ENCODE measurements at places on chromosomes 4 and X.

- DNase-seq = no peak
Observed at GRCh38 chr4:115158296-115158695, 44.9 kb upstream of the NDST4 start.

DNA sequence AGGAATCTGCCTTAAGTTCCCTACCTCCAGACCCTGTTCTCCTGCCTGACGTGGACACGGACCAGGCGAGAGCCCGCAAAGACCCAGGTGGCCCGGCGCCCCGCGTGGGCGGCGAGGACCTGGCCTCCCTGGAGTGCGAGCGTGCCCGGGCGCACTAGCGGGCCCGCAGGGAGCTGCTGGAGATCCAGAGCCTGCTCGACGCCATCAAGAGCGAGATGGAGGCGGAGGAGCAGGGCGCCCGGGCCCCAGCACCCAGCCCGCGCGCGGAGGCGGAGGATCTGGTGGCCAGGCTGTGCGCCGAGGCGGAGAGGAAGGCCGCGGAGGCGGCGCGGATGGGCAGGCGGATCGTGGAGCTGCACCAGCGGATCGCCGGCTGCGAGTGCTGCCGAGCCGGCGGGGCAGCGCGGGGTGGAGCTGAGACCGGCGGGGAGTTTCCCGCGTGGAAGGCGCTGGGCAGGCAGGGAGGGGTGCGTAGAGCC, 18.2 kb downstream of the MRFAP1 start:
- DNase-seq = peak; percentile 40

DNA sequence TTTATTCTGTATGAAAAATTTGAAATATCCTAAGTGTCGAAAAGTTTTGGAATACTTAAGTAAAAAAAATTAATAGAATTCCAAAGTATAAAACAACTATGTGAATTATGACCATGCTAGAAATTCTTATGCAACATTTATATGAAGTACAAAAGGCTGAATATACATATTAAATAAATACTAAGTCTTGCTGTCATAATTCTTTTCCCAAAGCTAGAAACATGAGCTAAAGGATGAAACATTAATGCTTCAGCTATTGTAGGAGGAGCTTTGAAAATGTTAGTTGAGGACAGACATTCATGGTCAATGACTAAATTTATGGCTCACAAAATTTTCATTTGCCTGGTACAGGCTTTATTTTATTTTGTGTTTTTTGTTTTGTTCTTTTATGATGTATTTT, 207.3 kb downstream of the GABRB1 start:
- DNase-seq = no peak

GRCh38 chr4:123415977-123416376, 19.4 kb downstream of the SPRY1 start:
- DNase-seq = peak; percentile 50

DNA sequence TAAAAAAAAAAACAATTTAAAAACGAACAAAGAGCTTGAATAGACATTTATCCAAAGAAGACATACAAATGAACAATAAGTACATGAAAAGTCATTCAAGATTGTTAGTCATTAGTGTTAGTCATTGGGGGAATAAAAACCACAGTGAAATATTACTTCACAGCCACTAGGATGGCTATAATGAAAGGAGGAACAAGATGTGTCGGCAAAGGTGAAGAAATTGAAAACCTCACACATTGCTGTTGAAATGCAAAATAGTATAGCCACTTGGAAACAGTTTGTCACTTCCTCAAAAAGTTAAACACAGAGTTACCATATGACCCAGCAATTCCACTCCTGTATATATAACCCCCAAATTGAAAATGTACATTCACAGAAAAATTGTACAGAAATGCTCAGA, 45.2 kb upstream of the SLC39A8 start:
- DNase-seq = no peak

DNA sequence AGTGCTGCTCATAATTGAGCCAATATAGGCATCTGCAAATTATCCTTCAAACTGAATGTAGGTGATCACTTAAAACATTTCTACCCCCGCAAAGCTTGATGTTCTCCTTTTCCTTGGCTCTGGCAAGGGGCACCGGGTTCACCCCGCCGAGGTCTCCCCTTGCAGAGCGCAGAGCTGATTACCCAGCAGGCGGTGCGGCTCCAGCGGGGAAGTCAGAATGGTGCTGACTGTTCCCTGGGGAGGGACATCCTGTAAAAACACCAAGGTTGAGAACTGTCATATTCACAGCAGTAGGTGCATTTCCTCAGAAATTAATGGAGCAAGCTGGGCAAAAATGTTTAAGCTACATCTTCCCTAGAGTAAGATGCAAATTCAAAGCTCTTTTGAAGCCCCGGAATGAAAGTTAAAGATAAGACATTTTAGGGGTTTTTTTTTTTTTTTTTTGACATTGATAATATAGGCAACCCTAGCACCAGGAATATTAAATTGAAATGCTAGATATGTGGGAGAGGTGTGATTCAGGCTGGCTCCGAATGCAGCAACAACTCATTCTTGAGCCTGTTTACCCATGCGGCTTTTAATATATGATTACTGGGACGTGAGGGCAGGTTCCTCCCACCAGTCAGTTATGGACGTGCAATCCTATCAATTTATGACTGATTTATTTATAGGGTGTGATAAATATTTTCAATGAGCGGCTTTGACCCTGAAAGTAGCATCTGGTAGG, 767.3 kb upstream of the TENM3 start:
- DNase-seq = no peak

GRCh38 chr4:27288496-27288895, 427.9 kb downstream of the STIM2 start:
- DNase-seq = no peak

- DNase-seq = no peak
Observed at GRCh38 chr4:92254767-92255442, 48.9 kb upstream of the GRID2 start.

DNA sequence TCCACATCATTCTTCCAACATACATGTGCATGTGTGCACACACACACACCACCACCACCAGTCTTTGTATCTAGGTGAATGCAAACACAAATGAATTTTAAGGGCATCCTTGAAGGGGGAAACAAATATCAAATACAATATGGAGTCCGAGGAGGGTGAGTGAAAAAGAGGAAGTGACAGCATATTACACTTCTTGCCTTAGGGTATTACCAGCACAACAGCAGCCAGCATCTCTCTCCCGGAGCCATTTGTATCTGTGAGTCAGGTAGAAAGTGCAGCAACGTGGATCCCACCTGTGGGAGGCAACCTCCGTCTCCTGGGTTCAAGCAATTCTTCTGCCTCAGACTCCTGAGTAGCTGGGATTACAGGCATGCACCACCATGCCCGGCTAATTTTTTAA, 483.2 kb downstream of the SMARCA1 start:
- DNase-seq = no peak

DNA sequence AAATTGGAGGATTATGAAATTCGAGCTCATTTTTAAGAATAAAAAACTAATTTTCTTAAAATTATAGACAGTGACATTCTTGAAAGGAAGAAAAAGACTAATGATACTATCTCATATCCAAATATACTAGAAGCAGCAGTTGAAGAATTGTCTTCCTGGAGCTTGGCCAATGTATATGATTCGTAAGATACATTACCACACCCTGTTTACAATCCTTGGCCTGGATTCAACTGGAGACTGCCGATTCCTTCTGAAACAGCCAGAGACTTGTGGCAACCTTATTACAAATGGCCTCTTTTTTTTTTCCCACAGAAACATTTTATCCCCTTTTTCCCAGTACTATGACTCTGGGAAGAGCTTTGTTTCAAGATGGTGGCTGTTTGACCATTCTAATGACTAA, 571.2 kb upstream of the FAT1 start:
- DNase-seq = no peak

GRCh38 chr4:70772929-70773555, 51.3 kb downstream of the RUFY3 start:
- no peak for DNase-seq

DNA sequence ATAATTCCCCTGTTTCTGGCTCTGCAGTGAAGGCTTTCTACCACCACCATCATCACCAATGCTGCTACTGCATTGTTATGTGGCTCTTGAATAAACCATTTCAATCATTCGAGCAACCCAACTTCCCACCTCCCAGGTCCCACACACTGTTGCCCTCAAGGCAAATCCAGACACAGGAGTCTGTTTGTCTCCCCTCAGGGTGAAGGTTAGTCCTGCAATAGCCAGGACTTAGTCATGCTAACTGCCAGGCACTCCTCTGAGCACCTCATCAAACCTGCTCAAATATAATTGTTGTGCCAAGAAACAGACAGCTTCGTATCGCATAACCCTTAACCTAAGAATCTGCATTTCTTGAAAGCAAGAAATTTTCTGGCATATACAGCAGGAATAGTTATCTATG, 213.2 kb downstream of the KDR start:
- DNase-seq = no peak

GRCh38 chr4:150140774-150141400, 62.6 kb downstream of the DCLK2 start:
- no peak for DNase-seq

- no peak for DNase-seq
Observed at GRCh38 chr4:16082426-16083240, 1.2 kb downstream of the PROM1 start.

DNA sequence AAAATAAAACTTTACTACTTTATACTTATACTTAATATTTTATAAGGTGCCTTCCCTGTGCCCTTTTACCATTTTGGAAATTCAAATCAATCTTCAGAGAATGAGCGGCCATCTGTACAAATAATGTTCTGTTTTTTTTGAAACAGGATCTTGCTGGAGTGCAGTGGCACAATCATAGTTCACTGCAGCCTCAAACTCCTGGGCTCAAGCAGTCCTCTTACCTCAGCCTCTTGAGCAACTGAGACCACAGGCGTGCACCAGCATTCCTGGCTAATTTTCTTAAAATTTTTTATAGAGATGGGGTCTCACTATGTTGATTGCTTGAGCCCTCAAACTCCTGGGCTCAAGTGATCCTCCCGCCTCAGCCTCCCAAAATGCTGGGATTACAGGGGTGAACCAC, 53.5 kb downstream of the FAM114A1 start:
- DNase-seq = no peak

- DNase-seq = no peak
Observed at GRCh38 chr4:98394134-98394533, 132.9 kb downstream of the RAP1GDS1 start.

GRCh38 chrX:66203114-66203513, 39.1 kb downstream of the HEPH start:
- DNase-seq = no peak

DNA sequence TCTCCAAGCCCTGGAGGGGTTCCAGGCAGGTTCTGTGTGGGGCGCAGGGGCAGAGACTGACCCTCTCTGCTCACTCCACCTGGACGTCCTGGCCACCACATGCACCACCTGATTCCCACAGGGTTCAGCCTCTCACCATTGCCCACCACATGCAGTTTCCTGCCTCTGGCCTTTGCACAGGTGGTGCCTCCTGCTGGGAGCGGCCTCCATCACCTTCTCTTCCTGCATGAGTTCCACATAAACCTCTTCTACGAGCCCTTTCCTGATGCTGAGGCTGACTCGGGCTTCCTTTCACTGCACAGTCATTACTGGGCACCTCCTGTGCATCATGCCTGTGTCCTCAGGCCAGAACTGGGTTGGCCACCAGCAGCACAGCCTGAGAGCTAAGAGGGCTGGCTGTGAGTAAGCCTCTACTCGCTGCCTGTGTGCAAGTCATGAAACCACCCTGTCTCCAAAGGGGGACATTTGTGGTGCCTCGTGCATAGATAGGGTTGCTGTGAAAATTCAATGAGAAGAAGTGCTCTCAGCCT, 19.9 kb downstream of the MAN2B2 start:
- DNase-seq = no peak

DNA sequence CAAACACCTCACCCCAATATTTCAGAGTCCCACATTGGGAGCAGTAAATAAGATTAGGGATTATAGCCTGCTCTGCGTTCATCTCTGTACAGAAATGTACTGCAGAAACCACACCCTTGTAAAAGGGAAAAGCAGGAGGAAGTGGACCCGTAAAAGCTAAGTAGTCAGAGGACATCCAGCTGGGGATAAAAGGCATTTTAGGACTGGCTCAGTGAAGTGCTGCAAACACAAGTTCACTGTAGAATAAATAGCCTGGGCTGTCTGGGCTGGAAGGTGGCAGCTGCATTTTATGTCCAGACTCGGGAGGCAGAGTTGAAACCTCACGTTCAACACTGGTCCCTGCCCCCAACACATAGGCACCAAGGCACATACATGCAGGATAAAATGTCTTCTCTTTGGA, 178.7 kb upstream of the FAT1 start:
- DNase-seq = no peak

DNA sequence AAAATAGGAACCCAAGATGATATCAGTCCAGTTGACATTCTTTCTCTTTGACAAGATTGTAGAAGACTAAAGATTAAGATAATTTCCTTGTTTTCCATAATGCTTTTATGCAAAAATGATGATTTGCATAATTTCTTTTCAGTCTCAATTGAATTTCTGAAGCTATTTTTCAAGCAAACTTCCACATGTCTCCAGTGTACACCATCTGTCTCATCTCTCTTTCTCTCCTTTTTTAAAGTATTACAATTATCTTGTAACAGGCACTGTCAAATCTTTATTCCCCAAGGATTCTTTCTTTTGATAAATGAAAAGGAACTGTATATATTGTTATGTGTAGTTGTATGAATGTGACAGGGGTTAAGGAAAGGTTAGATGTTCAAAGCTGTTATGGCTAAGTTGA, 7.9 kb upstream of the SH3RF1 start:
- DNase-seq = no peak

GRCh38 chr4:103567591-103567990, 152.2 kb downstream of the TACR3 start:
- no peak for DNase-seq

DNA sequence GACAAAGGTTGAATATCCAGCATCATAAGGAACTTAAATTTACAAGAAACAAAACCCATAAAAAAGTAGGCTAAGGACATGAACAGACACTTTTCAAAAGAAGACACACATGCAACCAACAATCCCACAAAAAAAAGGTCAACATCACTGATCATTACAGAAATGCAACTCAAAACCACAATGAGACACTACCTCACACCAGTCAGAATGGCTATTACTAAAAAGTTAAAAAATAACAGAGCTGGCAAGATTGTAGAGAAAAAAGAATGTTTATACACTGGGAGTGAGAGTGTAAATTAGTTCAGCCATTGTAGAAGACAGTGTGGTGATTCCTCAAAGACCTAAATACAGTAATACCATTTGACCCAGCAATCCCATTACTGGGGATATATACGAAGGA, 474.7 kb downstream of the TRIML1 start:
- DNase-seq = no peak

Data from stimulated activated CD8-positive, alpha-beta memory T cell treated with anti-CD3 and anti-CD28 coated beads, Interleukin-15, amount 100 ng/mL, for 48 hours (primary cell).